ENCODE measurements at places on chromosomes 5 and 9. TPM values are rescaled to one million over a fixed set of nuclear protein-coding genes. Genes with fewer than 3 reads are reported as not detected.

- no peak for DNase-seq
Measured at GRCh38 chr5:179380211-179381035, 35.2 kb upstream of the ADAMTS2 start.

Gene DIPK1B
- 4.8 TPM for total RNA-seq

DNA sequence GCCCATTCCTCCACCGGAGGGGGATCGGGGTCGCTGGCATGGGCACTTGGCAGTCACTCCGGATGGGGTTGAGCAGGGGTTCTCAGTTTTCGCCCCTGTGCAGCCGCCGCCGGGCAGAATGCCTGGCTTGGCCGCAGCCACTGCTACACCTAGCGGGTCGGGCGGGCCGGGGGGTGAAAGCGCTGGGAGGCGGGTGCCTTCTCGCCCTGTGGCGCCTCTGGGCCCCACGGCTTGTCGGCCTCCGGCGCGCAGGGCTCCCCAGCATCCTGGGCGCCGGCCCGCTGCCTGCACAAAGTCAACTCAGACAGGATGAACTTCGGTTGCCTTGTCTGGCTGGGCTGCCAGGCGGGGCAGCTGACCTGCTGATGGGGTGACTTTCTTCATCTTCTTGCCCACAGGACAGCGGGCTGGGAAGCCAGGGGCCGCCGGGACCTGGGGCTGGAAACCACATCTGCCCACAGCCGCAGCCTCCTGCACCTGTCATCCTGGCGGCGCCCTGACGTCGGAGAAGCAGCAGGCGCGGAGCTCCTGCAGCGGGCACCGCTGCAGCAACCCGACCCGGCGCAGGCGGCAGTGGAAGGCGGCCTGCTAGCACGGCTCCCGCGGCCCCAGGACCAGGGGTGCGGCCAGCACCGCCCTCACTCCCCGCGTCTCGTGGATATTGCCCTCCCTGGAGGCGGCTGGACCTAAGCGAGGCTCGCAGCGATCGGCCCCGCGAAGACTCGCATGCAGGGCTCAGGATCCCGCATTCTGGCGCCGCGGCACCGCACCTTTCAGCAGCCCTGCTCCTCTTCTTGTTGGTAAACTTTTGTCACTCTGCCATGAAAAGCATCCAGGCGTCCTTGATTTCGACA lies 1.3 kb upstream of the ANKRD18A start:
- no peak for DNase-seq

GRCh38 chr9:486156-486555 lies 271.5 kb downstream of the DOCK8 start:
- no peak for DNase-seq

Gene ZNF483
- 9.7 TPM for total RNA-seq

GRCh38 chr9:71916834-71917534 lies 5.5 kb downstream of the C9orf85 start:
- no peak for DNase-seq

- no peak for DNase-seq
Measured at GRCh38 chr9:5851445-5851844, 18.5 kb upstream of the ERMP1 start.

Gene SFXN1
- total RNA-seq = 50.8 TPM

DNA sequence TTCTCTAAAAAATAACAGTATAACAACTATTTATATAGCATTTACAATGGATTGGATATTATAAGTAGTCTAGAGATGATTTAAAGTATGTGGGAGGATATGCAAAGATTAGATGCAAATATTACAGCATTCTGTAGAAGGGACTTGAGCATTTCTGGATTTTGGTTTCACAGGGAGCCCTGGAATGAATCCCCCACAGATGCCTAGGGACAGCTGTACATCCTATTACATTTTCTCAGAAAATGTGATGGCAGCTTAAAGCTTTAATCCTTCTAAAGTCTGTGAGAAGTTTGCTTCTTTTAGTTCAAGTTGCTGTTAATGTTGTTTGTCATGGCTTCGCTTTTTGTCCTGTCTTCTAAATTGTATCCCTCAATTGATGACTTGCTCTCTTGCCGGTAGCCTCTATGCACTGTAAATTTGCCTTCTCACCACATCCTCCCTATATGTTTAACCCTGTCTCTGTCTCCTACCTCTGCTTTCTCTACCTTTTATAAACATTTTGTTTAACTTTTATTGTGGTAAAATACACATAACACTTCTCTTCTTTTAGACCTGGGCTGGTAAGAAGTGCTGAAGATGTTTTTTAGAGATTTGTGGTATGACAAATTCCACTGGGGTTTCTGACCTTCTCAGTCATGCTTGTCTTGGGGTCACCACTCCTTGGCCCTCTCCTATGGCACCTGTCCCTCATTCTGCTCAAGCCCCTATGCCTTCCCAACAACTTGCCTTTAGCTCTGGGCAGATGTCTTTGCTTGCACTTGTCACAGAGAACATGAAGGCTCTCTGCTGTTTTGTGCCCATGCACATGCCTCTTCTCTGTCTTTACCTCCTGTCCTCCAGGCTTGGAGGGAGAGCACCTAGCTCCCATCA lies 37.9 kb downstream of the LNPEP start:
- no peak for DNase-seq

GRCh38 chr9:122883125-122883524 lies 22.0 kb downstream of the RC3H2 start:
- DNase-seq = no peak

- no peak for DNase-seq
Measured at GRCh38 chr9:14913366-14913765, 3.1 kb upstream of the FREM1 start.

Gene CBY3
- total RNA-seq = 1.4 TPM

Gene NR5A1
- not detected for total RNA-seq

DNA sequence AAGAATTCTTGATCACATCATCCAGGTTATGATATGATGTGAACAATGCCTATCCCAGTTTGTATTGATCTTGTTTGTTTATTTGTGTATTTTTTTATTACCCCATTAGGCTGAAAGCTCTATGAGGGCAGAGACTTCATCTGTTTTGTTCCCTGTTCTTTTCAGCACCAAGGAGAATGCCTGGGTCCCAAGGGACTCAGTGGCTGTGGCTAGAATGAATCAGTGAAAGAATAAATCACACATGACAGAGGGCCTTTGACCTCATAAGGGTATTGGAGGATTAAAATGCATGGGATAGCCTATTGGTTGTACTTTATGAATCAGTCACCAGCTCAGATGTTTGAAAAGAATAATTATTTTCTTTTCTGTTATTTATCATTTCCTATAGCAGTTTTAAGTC lies 292.2 kb downstream of the GAS1 start:
- no peak for DNase-seq

Gene FAM151B
- 7.4 TPM for total RNA-seq

Gene CRB2
- not detected for total RNA-seq

DNA sequence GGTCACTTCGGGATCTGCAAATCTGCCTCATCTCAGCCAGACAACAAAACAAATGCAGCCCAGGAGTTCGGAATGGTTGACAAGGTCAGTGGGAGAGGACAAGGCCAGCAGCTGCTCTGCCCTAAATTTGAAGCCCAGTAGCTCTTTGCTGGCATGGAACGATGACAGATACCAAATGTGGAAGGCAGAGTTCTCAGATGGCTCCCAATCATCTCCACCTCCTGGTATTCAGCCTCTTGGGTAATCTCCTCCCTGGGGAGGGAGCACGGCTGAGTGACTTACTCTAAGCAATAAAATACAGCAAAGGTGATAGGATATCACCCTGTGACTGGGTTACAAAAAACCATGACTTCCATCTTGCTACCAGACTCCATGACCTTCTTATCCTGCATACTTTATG lies 172.8 kb downstream of the ENTREP1 start:
- no peak for DNase-seq

GRCh38 chr5:157335534-157336422 lies 69.9 kb downstream of the CYFIP2 start:
- no peak for DNase-seq

DNA sequence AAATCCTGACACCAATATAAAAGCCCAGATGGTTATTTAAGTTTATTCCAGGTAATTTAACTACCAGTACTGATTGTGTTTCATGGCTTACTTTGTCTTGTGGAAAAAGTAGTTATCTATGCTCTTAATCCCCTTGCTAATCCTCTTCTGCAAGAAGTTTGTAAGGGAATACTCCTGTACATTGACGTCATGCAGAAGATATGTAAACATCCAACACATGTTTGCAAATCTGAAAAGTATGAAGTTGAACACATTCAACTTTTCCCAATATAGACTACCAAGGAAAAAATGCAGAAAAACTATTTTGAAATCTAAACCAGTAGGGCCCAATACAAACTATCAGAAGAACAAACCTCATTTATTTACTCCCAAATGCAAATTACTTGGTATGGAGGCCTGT lies 56.3 kb upstream of the ELL2 start:
- no peak for DNase-seq

Gene BRIX1
- 16.8 TPM for total RNA-seq

Gene RASGEF1C
- total RNA-seq = not detected

DNA sequence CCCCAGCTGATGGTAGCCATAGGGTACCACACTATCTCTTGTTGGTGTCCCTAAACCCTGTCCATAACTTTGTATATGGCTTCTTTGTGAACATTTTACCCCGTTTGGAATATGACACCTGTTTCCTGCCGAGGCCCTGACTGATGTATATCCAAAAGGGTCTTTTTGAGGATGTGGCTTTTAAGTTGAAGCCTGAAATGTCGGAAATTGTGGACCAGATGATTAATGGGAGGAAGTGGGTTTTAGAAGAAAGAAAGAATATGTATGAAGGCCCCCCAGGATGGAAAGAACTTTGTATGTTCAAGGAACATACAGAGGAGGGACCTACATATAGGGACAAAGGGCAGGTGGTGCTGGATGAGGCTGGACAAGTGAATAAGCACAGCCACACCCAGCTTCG lies 16.7 kb upstream of the TNFSF8 start:
- DNase-seq = no peak

Gene MOB3B
- 11.1 TPM for total RNA-seq

Gene ATP6V0E1
- 117 TPM for total RNA-seq

Gene IFNA2
- total RNA-seq = not detected

- DNase-seq = no peak
Measured at GRCh38 chr9:134226221-134226930, 62.0 kb upstream of the RNU6ATAC start.

All from thoracic aorta (tissue), 2 donors.